ENCODE measurements at places on chromosomes 13 and 19.

- no peak for DNase-seq
Measured at GRCh38 chr13:112781287-112781686, 91.4 kb downstream of the ATP11A start.

DNA sequence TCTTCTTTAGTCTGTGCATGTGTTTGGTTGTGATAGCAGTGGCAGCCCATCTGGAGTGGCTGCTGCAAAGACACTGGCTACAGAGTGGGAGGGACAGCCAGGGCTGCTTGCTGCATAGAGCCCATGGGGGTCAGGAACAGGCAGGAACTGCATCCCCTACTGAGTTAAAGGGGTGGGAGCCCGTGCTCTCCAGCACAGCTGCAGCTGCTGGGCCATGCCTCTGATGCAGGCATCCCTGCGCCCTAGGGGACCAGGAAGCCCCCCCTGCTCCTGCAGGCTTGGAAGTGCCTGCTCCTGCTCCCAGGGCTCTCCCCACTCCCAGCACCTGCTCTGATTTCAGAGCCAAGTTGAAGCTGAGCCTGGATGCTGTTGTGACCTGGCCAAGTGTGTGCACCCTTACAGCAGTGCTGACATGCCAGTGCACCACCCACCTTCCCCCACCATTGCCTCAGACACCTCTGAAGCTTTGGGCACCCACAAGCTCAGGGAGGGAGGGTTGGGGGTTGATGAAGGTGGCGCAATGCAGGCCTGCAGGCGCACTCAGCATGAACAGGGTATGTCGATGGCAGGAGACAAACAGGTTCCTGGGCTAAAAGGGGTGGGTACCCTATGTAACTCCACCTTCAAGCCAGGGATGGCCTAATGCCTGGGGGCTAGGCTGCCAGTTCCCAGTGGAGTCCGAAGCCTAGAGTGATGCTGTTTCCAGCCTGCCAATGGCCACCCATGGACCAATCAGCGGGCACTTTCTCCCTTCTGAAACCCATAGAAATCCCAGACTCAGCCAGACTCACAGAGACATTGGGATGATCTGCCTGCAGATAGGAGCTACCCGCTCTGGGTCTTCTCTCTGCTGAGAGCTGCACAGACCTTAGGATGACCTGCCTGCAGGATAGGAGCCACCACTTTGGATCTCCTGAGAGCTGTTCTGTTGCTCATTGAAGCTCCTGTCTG lies 919.9 kb upstream of the MIR17HG start:
- DNase-seq: no peak

- DNase-seq: no peak
Measured at GRCh38 chr13:63614874-63615612, 2199.4 kb upstream of the PCDH20 start.

DNA sequence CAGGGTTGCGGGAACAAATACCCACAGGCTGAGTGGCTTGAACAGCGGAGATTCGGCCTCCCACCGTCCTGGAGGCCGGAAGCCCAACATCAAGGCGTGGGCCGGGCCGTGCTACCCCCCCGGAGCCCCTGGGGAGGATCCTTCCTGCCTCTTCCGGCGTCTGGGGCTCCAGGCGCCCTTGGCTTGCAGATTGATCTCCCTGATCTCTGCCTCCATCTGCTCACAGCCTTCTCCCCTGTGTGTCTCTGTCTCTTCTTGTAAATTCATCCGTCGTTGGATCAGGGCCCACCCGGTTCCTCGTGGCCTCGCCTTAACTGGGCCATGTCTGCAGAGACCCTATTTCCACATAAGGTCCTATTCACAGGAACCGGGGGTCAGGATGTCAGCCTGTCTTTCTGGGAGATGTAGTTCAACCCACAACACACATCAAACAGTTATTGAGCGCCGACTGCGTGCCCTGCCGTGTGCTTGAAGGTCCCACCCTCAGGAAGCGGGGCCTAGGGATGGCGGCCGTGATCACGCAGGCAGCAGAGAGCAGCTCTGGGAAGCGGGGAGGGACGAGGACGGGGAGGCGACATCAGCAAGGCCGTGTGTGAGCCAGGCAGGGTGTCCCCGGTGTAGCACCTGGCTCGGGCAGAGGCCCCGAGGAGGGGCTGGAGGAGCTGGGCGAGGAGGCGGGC lies 21.3 kb downstream of the HCN2 start:
- no peak for DNase-seq

DNA sequence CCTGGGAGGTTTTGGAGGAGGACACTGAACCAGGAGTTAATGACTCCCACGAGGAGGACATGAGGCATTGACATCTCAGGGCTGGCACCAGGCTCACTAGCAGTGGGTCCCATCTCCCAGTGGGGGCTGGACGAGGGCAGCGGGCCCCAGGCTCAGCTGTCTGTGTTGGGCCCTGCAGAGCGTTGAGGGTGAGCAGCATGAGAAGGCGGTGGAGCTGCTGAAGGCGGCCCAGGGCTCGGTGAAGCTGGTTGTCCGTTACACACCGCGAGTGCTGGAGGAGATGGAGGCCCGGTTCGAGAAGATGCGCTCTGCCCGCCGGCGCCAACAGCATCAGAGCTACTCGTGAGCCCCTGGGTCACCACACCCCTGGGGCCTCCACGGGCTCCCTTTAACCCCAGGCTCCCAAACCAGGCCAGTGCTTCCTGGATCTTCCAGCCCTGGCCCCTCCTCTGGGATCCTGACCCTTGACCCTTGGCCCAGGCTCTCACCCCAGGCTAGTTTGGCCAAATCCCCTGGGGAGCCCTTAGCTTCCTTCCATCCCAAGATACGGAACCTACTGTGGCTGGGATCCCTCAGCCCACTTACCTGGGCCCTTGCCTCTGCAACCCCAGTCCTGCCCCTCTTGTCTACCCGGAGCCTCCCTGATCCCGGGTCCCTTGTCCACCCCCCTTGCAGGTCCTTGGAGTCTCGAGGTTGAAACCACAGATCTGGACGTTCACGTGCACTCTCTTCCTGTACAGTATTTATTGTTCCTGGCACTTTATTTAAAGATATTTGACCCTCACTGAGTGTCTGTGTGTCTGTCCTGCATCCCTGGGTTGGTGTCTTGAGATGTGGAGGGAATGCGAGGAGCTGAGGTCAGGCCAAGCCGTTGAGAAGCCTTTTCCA lies 1.0 kb downstream of the C19orf73 start:
- no peak for DNase-seq

- DNase-seq: no peak
Measured at GRCh38 chr19:41193430-41194156, 574 bp downstream of the CYP2S1 start.

DNA sequence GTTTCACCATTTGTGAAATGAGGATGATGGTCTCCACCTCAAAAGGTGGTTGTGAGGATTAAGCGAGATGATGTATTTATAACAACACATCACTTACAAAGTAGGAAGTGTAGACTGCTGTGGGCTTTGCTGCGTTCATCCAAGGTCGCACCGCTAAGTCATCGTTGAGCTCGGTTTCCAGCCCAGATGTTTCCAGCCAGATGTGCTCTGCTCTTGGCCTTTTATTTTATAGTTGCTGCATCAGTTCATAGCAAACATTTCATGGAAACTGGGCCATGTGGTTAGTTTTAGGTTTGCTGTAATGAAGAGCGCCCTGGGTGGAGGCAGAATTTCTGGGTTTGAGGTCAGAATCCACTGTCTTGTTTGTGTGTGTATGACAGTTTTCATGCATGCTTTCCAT lies 76.5 kb upstream of the RNF113B start:
- DNase-seq: no peak

DNA sequence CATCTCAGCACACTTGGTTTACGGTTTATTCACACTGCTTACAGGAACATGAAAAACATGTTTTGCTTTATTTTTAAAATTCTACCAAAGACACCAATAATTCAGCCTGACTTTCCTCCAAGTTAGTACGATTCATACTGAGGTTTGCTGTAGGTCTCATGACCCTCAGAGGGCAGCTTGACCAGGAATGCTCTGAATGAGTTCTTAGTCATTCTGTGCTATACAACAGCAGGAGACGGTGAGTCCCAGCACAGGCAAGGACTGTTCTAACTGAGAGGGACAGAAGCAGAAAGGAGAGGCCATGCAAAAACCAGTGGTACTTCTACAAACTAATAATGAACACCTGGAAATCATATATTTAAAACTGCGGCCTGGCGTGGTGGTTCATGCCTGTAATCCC lies 6.4 kb downstream of the GRTP1 start:
- no peak for DNase-seq

- DNase-seq: no peak
Measured at GRCh38 chr19:54606891-54607784, 13.7 kb downstream of the LILRA1 start.

DNA sequence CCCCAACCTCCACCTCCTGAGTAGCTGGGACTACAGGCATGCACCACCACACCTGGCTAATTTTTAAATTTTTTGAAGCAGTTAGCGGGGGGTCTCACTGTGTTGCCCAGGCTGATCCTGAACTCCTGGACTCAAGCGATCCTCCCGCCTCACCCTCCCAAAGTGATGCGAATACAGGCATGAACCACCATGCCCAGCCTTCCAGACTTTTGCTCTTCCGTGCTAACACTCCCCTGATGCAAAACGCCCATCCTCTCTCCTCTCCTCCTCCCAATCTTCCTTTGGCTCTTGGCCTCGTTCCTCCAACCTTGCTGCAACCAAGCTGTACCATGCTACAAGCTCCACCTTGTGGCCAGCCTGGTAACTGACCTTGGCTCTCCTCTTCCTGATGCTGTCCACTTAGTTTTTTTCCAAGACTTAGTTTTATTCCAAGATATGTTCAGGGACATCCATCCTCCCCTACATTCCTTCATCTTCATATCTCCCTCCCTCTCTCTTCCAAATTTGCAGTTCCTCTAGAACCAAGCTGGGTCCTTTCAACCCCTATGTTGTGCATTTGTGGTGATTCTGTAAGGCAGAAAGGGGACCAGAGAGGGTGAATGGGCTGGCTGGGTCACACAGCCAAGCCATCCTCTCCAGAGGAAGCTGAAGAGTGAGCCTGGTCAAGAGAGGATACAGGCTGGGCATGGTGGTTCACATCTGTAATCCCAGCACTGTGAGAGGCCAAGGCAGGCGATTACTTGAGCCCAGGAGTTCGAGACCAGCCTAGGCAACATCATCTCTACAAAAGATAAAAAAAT lies 32.8 kb downstream of the TINCR start:
- no peak for DNase-seq

GRCh38 chr19:28399187-28399586 lies 813.8 kb downstream of the UQCRFS1 start:
- DNase-seq: no peak

DNA sequence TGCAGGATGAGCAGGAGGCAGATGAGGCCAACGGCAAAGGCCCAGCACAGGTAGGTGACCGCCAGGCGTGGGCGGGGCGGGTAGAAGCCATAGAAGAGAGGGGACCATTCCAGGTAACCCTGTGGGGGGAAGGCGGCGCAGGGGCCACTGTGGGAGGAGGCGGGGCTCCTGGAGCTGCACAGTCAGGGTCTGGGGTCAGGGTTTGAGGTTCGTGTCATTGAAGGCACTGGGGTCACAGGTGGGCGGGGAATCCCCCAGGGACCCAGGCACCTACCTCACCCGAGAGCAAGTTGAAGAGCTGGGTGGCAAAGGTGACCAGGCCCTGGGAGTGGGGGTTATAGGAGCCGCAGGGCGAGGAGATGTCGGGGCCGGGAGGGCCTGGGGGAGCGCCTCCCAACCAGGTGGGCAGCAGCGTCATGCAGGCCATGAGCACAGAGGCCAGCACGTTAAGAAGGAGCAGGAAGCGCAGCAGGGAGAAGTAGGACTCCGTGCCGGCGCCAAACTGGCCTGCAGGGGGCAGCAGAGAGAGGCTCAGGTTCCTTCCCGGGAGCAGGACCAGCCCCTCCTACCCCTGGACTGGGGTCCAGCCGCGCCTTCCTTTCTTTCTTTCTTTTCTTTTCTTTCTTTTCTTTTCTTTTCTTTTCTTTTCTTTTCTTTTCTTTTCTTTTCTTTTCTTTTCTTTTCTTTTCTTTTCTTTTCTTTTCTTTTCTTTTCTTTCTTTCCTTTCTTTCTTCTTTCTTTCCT lies 4.6 kb downstream of the TMC4 start:
- DNase-seq: no peak

- no peak for DNase-seq
Measured at GRCh38 chr19:45729800-45730290, 851 bp downstream of the FBXO46 start.

- DNase-seq: no peak
Measured at GRCh38 chr19:28142258-28142657, 1070.7 kb downstream of the UQCRFS1 start.

DNA sequence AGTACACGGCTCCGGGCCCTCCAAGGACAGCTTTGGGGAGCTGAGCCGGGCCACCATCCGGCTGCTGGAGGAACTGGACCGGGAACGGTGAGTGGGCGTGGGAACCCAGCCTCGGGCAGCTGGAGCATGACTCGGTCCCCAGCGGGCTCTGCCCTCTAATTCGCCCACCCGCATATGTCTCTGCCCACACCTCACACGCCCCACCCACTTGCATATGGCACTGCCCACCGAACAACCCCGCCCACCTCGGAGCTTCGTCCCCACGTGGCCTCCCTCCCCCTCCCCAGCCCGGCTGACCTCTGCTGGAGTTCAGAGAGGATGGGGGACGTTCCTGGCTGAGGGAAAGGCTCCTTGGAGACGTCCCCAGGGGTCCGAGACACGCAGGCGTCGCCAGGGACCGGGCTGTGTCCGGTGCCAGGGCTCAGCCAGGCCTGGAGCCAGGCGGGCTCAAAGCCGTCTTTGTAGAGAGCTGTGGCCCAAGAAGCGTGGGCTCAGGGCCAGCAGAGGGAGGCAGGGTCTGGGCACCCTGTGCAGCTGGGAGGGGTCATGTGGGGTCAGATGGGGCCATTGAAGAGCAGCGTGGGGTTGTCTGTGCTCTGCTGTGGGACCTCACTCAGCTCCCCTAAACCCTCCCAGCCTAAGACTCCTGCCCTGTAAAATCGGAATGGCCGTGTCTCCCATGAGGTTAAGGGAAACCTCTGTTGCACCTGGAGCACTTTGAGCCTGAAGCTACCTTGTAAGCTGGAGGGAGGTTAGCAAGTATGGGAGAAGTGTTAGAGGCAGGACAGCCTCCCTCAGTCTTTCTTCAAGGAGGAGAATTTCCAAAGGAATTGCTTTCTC lies 3.8 kb downstream of the APC2 start:
- no peak for DNase-seq

- DNase-seq: no peak
Measured at GRCh38 chr13:28586439-28587173, 72.3 kb upstream of the POMP start.

DNA sequence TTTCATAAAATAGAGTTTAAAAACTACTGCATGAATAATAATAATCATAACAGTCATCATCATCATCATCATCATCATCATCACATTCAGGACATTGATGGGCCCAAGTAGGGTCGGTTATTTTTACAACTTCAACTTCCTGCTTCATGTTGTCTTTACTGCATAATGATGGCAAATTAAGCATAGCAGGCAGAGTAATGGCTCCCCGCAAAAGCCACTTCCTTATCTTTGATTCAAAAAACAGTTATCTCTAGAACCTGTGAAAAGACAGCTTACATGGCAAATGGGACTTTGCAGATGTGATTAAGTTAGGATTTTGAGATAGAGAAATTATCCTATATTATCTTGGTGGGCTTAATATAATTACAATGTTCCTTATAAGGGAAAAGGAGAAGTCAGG lies 792.9 kb downstream of the LIG4 start:
- no peak for DNase-seq

DNA sequence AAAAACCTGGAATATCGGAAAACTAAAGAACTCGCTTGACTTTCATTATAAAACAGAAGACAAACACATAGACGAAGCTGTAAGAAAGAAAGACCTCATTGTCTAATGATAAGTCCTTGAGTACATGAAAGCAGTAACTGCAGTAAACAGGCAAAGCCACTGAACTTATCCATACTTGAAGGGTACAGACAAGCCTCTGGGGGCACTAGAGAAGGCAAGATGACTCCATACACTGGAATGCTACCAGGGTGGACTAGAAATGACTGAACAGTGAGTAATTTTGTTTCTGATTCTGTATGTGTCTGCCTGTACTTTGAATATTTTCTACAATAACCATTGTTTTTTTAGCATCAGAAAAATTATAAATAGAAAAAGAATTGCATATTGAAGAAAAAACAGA lies 507.9 kb downstream of the UQCRFS1 start:
- no peak for DNase-seq

Measured in cerebellar nuclear complex (tissue), 1 donor.